ENCODE measurements at places on chromosomes 2 and 18. TPM values are rescaled to one million over a fixed set of nuclear protein-coding genes. Genes with fewer than 3 reads are reported as not detected.

GRCh38 chr2:41881249-41881648 is 166.6 kb upstream of the PKDCC start:
- DNase-seq: no peak
- peaks cover 13% of the 10 kb centered on the region for H3K4me1 ChIP-seq
- H3K27ac ChIP-seq: no peak overlapping the region
- H3K36me3 ChIP-seq: no peaks in the 10 kb centered on the region

DNA sequence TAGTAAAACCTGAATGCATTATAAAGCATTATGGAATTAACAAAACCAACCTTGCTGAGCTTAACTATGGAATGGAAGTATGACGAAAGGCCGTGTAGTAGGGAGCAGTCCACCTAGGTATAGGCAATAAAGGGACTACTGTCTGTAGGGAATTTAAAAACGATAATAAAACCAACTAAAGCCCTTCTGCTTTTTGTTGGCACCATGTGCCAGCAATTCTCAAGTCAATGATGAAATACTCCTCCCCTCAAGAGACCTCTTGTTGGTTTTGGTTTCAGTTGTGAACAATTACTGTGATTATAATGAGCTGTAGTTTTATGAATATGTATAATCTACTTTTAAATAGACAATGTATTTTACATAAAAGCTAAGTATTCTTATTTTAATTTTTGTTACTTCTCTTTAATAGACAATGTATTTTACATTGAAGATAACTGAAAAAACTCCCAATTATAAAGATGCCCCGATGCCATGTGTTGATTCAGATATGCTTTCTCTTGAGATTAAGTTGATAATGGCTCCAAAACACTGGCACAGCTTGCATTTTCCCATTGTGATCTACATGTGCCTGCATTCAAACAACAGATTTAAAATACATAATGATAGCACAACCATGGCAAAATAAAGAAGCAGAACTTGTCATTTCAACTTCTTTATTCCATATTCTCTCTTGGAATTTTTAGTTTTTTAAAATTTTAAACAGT is 55.5 kb upstream of the ZDBF2 start:
- H3K27me3 ChIP-seq: no peaks in the 10 kb centered on the region
- no peaks in the 10 kb centered on the region for H3K36me3 ChIP-seq
- no peak overlapping the region for H3K4me3 ChIP-seq
- H3K27ac ChIP-seq: no peak overlapping the region
- H3K4me1 ChIP-seq: no peaks in the 10 kb centered on the region
- no peak for DNase-seq

DNA sequence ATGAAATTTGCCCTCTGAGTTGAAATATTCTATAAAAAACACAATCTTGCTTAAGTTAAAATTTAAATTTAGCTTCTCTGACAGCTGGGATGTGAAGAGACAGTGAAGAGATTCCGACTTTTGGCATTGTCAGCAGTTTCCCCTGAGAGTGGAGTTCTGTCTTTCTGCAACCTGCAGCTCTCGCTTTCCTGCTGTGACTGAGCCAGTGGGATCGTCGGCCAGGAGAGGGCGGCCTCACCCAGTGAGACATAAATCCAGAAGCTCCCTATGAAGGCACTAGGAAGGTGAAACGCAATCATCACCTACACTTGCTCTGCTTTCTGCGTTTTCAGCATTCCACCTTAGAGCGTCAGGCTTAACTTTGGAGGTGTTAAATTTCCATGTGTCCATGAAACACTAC is 75.4 kb upstream of the HNMT start:
- H3K27ac ChIP-seq: no peak overlapping the region
- H3K36me3 ChIP-seq: no peaks in the 10 kb centered on the region
- H3K4me3 ChIP-seq: no peak overlapping the region
- no peaks in the 10 kb centered on the region for H3K4me1 ChIP-seq

DNA sequence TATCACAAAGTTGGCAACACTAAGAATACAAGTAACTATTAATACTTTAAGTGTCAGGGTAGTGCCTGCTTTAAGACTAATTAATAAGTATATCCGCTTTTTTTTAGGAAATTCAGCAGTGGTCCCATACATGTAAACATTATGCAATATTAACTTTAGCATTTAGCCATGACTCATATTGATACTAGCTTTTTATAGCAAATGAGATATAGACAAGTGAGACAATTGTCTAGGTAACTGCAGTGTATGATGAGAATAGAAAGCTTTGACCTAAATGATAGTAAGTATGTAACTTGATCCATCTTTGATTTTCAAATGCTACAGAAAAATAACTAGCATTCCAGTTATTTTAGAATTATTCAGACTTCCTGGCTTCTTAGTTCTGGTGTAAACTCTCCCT is 27.4 kb upstream of the VRK2 start:
- no peak overlapping the region for H3K4me3 ChIP-seq
- no peak for DNase-seq
- no peaks in the 10 kb centered on the region for H3K36me3 ChIP-seq
- no peaks in the 10 kb centered on the region for H3K4me1 ChIP-seq
- no peak overlapping the region for H3K27ac ChIP-seq

DNA sequence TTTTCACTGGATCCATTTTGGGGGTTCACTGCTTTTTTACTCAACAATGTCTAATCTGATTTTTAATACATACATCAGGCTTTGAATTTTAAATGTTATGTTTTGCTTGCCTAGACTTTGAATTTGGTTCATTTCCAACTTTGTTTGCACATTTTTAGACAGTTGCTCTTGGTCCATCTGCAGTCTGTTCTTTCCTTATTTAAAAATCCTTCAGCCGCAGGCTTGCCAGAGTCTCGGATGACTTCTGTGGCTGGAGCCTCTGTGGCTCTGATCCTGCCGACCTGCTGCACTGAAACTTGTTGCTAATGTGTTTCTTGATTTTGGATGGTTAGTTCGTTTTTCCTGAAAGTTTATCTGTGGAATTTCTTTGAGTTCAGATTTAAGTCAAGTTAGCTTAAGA is 172.0 kb upstream of the ALKAL2 start:
- peaks cover 3% of the 10 kb centered on the region for H3K27me3 ChIP-seq
- no peak overlapping the region for H3K4me3 ChIP-seq
- DNase-seq: no peak
- no peak overlapping the region for H3K27ac ChIP-seq
- H3K36me3 ChIP-seq: no peaks in the 10 kb centered on the region

DNA sequence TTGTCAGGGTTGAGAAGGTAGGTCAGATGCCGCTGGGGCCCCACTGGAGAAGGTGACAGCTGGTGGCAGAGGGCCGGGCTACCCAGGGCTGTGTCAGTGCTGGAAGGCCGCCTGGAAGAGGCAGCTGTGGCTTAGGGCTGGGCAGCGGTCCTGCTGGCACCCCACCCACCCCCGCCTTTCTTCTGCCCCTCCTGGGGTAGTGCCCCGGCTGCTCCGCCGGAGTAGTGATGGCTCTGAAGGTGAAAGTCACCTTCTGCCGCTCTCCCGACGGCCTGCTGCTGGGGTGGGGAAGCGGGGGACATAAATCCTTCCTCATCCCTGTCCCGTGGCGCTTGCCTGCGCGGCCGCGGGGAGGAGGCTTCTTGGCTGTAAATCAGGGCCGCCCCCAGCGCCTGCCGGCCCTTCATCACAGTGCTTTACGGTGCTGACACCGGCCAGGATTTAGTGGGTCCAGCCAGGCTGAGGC is 332.2 kb downstream of the DYSF start:
- H3K4me1 ChIP-seq: peaks cover 14% of the 10 kb centered on the region
- peak; percentile 75 for DNase-seq
- H3K27ac ChIP-seq: peak overlapping the region; percentile 64
- no peaks in the 10 kb centered on the region for H3K36me3 ChIP-seq
- H3K4me3 ChIP-seq: no peak overlapping the region

- no peaks in the 10 kb centered on the region for H3K27me3 ChIP-seq
- H3K27ac ChIP-seq: no peak overlapping the region
- no peaks in the 10 kb centered on the region for H3K4me1 ChIP-seq
- DNase-seq: peak; percentile 35
- no peaks in the 10 kb centered on the region for H3K36me3 ChIP-seq
- no peak overlapping the region for H3K4me3 ChIP-seq
Measured at GRCh38 chr18:26405190-26405801, 143.1 kb downstream of the KCTD1 start.

DNA sequence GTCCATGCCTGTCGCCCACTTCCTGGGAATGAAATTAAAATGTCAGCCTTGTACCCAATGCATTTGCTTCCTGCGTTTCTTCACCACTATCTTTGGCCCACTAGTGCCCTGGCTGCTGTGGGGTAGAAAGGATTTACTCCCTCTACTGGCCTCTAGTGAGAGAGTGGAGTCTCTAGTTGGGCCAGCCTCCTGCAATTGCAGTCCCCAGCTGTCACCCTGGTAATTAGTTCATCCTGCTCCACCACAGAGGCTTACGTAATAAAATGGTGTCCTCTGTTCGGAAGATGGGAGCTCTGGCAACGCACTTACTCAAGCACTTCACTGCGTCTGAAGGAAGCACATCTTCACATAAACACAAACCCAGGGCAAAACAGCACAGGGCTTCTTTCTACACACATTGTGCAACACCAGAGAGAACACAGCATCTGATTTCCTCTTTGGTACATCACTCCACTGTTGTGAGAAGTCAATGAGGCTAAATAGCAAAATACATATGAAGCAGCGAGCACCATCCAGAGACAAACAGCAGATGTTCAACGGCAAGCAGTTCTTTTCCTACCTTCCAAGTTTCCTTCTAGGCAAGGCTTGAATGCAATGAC is 274.6 kb downstream of the LRATD1 start:
- no peak overlapping the region for H3K27ac ChIP-seq
- H3K27me3 ChIP-seq: no peaks in the 10 kb centered on the region
- no peak overlapping the region for H3K4me3 ChIP-seq

DNA sequence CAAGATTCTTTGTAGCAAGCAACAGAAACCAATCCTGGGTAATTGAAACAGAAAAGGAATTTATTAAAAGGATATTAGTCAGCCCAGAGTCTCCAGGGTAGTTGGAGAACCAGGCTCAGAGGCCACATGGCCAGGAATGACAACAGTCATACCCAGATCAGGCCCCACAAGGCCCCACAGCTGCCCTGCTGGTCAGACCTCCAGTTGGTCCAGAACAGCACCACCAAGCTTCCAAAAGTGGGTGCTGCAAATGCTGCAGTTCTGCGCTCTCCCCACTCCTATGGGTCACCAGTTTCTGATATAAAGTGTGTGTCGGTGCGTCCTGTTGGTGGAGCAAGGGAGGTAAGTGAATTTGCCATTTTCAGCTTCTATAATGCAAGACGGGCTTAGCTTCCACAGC is 29.9 kb downstream of the KLHL29 start:
- no peaks in the 10 kb centered on the region for H3K27me3 ChIP-seq
- H3K27ac ChIP-seq: no peak overlapping the region
- H3K4me1 ChIP-seq: peaks cover 7% of the 10 kb centered on the region
- no peaks in the 10 kb centered on the region for H3K36me3 ChIP-seq
- H3K4me3 ChIP-seq: no peak overlapping the region

GRCh38 chr2:120653871-120654270 is 81.8 kb upstream of the GLI2 start:
- peaks cover 5% of the 10 kb centered on the region for H3K27me3 ChIP-seq
- H3K4me3 ChIP-seq: no peak overlapping the region
- no peak for DNase-seq
- H3K4me1 ChIP-seq: no peaks in the 10 kb centered on the region
- no peaks in the 10 kb centered on the region for H3K36me3 ChIP-seq
- H3K27ac ChIP-seq: no peak overlapping the region

DNA sequence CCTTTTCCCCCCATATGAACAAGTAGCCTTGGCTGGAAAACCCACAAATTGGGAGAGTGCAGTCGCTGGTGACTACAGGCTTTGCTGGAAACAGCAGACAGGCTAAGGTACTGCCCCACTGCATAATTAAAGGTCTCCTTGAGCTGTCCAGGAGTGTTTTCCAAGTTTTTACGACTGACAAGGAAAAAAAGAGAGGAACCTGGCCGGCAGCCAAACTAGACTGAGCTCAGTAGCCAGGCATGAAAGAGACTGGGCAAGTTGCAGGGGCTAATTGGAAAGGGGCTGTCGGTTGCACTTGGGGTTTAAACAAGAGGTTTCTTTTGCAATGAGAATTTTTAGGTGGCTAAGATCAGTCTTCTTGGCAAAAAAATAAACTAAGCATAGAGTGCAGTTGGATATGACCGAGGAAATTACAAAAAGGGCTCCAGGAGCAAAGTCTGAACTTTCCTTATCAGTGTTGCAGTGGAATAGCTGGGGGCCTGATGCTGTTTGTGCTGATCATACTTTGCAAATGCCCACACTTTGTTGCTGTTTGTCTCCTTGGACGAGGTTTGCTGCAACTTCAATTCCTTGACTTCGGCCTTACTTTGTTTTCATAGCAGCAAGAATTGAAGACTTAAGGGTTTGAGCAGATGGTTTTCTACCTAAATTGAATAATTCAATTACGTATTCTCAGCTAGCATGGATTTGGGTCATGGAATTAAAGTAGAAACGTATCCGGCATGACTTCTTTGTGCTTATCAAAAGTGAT is 2.1 kb downstream of the GULP1 start:
- peak overlapping the region; percentile 88 for H3K27ac ChIP-seq
- no peaks in the 10 kb centered on the region for H3K27me3 ChIP-seq
- peak; percentile 19 for DNase-seq
- peaks cover 20% of the 10 kb centered on the region for H3K4me1 ChIP-seq
- H3K4me3 ChIP-seq: peak overlapping the region; percentile 83

- H3K27me3 ChIP-seq: no peaks in the 10 kb centered on the region
- peak overlapping the region; percentile 61 for H3K27ac ChIP-seq
- no peaks in the 10 kb centered on the region for H3K4me1 ChIP-seq
- no peaks in the 10 kb centered on the region for H3K36me3 ChIP-seq
- no peak overlapping the region for H3K4me3 ChIP-seq
Measured at GRCh38 chr18:24075767-24076597, 61.4 kb downstream of the TTC39C start.

DNA sequence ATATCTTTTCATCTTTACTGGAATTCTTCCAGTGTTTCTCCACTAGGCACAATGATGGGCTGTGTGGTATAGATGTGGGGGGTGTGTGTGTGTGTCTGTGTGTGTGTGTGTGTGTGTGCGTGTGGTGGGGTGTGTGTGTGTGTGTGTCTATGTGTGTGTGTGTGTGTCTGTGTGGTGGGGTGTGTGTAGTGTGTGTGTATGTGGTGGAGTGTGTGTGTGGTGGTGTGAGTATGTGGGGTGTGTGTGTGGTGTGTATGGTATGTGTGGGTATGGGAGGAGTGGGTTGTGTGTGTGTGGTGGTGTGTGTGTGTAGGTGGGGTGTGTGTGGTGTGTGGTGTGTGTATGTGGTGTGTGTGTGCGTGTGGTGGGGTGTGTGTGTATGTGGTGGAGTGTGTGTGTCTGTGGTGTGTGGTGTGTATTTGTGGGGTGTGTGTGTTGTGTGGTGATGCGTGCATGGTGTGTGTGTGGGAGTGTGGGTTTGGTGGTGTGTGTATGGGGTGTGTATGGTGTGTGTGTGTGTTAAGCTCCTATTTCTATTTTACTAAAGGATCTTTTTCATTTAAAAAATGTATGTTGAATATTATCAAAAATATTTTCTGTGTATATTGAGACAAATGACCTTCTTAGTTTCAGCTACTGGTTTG is 84.2 kb downstream of the IRS1 start:
- no peaks in the 10 kb centered on the region for H3K4me1 ChIP-seq
- H3K36me3 ChIP-seq: no peaks in the 10 kb centered on the region
- H3K4me3 ChIP-seq: no peak overlapping the region
- no peaks in the 10 kb centered on the region for H3K27me3 ChIP-seq

GRCh38 chr2:64946769-64947247 is 42.4 kb upstream of the SLC1A4 start:
- H3K36me3 ChIP-seq: no peaks in the 10 kb centered on the region
- no peaks in the 10 kb centered on the region for H3K27me3 ChIP-seq
- DNase-seq: no peak
- H3K4me3 ChIP-seq: no peak overlapping the region
- peaks cover 43% of the 10 kb centered on the region for H3K4me1 ChIP-seq

- H3K27ac ChIP-seq: no peak overlapping the region
- no peaks in the 10 kb centered on the region for H3K27me3 ChIP-seq
- no peaks in the 10 kb centered on the region for H3K36me3 ChIP-seq
- H3K4me1 ChIP-seq: no peaks in the 10 kb centered on the region
- no peak overlapping the region for H3K4me3 ChIP-seq
Measured at GRCh38 chr18:10913919-10914318, 235.4 kb downstream of the PIEZO2 start.

Gene RALBP1
- total RNA-seq: 64.3 TPM

Gene INO80C
- total RNA-seq: 5.3 TPM

Gene TUBA3E
- not detected for total RNA-seq

All from gastrocnemius medialis (tissue), 4 donors.